ENCODE measurements at places on chromosomes 4 and X.
A peak's percentile ranks its signal among the peaks of the same experiment; 100 is the strongest.

- no peak for DNase-seq
Measured at GRCh38 chr4:82747686-82748575, 50.7 kb downstream of the SCD5 start.

DNA sequence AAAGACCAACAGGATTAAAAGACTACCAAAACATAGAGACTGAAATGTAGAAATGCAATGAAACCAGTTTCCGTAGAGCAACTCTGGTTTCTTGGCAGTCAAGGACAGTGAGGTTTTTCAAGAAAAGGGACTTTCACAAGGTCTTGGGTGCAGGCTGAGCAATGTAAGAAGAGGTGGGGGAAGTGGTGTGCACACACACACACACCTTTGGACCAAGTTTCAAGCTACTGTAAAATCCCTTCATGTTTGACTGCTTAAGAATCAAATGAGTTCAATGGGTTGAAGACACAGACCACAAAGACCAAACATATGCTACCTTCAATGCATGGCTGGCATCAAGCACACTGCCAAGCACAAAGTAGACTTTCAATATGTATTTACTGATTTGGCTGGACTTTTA is 17.8 kb upstream of the MCF2 start:
- no peak for DNase-seq

- DNase-seq: no peak
Measured at GRCh38 chrX:52852110-52852860, 15.6 kb downstream of the XAGE3 start.

- peak; percentile 67 for DNase-seq
Measured at GRCh38 chrX:150547375-150548115, 20.9 kb upstream of the MTM1 start.

DNA sequence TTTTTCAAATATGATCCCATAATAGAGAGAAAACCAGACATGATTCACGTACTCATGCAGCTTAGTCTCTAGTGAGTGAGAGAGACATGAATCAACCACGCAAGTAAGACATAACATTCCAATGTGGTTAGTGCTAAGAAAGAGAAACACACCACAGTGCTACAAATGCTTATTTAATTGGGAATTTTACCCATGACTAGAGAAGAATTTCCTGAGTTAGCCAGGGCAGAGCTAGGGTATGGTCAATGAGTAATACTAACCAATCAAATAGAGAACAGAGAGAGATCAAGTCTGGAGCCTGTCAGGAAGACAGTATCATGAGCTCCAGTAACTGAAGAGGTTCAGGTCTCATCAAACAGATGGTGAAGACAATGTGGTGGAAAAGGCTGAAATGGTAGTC is 495.2 kb downstream of the PDGFC start:
- no peak for DNase-seq

- DNase-seq: peak; percentile 88
Measured at GRCh38 chr4:26028793-26029567, 115.0 kb downstream of the SMIM20 start.

DNA sequence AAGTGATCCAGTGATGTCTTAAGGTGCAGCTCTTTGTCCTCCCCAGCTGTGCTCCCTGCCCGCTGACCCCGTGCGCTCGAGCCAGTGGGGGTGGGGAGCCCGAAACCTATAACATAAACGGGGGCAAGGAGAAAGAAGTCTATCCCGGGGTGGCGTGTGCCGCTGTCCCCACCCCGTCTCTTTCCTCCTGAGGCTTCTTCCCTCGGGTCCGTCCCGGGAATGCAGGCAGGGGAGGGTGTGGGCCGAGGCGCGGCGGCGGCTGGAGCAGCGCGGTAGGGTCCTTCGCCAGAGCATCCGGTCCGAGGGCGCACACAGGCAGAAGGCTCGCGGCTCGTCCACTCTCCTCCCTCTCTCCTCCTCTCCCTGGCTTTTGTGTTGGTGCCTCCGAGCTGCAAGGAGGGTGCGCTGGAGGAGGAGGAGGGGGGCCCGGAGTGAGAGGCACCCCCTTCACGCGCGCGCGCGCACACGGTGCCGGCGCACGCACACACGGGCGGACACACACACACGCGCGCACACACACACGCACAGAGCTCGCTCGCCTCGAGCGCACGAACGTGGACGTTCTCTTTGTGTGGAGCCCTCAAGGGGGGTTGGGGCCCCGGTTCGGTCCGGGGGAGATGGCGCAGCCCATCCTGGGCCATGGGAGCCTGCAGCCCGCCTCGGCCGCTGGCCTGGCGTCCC is at the start of gene RAB33A:
Gene RAB33A, plus strand, starts transcription at position 517 of the 681 bp plus-strand sequence. Its CDS starts 101 bp downstream, at position 618.
- DNase-seq: peak; percentile 50

DNA sequence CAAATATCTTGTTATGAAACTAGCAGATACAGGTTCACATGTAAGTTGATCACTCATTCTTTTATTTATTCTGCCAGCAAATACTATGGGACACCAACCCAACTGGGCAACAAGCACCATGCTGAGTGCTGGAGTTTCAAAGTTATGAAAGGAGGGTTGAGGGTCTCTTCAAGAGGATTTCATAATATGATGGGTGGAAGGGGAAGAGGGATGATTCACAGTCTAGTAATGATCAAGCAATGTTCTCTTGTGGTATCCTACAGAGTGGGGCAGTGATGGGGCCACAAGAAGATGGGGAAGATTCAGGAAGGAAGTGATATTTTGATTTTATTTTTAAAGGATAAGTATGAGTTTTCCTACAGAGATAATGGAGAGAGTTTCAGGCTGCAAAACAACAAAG is 46.2 kb upstream of the TXK start:
- no peak for DNase-seq

- no peak for DNase-seq
Measured at GRCh38 chrX:97215186-97215585, 331.5 kb downstream of the RPA4 start.

GRCh38 chr4:155914782-155915181 is 11.3 kb downstream of the TDO2 start:
- DNase-seq: no peak

DNA sequence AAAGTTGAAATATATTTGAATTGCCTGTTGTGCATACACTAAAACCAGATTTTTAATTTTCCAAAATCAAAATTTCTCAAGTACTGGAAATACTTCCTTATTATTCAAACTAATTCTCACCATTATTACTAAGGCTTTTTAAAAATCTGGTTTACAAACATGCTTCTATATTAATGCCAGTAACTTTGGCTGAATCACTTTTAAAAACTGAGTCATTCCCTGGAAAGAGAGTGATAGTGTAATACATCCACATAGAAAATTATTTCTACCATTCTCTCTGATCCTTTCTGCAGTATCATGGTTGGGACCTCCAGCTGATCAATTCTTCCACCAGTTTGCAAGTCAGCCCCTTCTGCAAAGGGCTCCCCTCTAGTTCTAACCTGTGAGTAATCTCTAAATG is 165.3 kb upstream of the FAM241A start:
- no peak for DNase-seq

Measured in GM13976 (cell line).